ENCODE measurements at places on chromosomes 4 and X.

DNA sequence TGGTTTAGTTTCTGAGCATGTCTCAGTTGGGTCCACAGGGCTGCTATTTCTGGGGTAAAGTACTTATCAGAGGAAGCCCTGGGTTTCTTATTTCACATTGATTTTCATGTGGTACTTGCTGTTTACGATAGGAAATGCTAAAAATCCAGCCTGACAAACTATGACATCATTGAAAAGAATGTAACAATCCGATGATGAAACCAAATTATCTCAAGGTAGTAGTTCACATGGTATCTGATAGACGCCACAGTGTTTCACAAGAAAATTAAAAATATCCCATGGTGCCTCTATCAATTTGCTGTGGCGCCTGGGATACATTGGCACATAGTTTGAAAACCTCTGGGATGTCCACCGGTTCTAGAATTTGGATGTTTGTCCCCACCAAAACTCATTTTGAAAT, 418.9 kb upstream of the RPS6KA3 start:
- DNase-seq, result no peak

DNA sequence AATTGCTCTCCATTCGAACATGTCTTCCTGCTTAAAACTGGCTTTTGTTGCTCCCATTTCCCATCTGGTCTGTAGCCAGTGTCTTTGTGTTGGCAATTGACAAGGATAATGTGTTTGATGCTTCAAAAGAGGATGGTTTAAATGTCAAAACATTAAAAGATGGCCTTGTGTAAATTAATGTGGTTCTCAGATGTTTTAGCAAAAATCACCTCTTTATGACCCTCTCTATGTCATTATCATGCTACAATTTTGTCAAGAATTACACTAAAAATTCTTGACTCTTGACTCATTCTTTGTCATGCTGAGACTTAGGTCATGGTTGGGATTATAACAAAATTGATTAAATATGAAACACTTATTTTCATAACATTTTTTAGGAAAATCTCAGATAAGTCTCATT, 47.4 kb downstream of the TMEM131L start:
- peak; percentile 49 for DNase-seq

DNA sequence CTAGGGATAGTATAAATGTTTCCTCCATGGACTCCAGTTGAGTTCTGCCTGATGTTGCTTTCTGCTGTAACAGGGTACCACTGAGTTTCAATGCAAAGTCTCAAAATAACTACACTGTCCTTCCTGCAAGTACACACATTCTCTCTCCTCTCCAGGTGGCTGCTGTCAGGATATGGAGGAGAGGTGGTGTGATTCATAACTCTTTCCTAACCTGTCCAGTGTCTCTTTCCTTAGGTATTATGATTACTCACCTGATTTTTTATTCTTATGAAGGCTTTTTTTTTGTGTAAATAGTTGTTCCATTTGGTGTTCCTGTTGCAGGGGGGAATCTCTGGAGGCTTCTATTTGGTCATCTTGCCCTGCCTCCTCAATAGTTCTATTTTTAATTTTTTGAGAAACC, 39.8 kb upstream of the POF1B start:
- DNase-seq, result no peak

- DNase-seq, result peak; percentile 69
Observed at GRCh38 chr4:98720871-98721480, 62.6 kb upstream of the TSPAN5 start.

DNA sequence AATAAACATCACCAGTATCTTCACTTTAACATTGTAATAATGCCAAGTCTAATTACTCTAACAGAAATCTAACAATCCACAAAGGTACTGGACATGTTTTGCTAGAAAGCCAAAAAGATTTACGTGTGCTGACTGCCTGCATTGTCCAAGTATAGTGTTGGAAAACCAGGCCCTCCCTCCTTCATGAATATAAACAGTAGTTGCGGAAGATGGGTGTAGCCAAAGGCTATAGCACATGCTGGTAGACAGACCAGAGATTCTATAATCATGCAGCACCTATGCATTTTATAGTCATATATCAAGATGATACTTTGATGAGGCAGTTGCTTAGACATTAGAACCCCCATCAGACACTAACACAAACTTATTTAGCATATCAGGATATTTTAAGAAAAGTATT, 22.6 kb downstream of the ZNF280C start:
- no peak for DNase-seq

DNA sequence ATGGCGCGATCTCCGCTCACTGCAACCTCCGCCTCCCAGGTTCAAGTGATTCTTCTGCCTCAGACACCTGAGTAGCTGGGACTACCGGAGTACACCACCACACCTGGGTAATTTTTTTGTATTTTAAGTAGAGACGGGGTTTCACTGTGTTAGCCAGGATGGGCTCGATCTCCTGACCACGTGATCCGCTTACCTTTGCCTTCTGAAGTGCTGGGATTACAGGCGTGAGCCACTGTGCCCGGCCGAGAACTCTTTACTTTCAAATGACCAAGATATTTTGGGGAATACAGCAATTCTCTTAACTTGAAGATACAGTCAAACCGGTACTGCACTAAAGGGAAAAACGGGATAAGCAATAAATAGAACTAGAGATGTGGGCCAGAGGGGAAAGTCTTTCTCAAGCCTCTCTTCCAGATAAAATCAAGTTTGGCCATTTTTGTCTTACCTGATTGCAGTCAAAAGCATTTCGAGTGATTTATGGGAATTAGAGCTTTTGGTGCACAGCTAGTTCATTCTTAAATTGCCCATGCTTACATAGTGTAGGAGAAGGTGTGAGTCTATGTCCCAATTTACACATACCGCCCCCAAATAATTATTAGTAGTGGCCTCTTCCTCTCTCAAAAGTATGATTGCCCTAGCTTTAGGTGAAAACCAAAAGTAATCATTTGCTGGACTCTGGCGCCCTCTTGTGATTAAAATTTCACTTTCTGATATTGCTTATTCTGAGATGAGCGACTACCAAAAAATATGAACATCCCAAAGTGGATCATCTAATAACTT, 53.2 kb upstream of the ABCG2 start:
- DNase-seq, result peak; percentile 37

GRCh38 chrX:153349952-153350351, 16.0 kb downstream of the ZNF275 start:
- no peak for DNase-seq

- no peak for DNase-seq
Observed at GRCh38 chr4:75654905-75655304, 18.3 kb downstream of the G3BP2 start.

- no peak for DNase-seq
Observed at GRCh38 chr4:151045907-151046306, 30.8 kb upstream of the LRBA start.

GRCh38 chrX:39017077-39017476, 215.8 kb downstream of the MID1IP1 start:
- no peak for DNase-seq

GRCh38 chrX:103148075-103148474, 55.1 kb upstream of the NXF3 start:
- no peak for DNase-seq

DNA sequence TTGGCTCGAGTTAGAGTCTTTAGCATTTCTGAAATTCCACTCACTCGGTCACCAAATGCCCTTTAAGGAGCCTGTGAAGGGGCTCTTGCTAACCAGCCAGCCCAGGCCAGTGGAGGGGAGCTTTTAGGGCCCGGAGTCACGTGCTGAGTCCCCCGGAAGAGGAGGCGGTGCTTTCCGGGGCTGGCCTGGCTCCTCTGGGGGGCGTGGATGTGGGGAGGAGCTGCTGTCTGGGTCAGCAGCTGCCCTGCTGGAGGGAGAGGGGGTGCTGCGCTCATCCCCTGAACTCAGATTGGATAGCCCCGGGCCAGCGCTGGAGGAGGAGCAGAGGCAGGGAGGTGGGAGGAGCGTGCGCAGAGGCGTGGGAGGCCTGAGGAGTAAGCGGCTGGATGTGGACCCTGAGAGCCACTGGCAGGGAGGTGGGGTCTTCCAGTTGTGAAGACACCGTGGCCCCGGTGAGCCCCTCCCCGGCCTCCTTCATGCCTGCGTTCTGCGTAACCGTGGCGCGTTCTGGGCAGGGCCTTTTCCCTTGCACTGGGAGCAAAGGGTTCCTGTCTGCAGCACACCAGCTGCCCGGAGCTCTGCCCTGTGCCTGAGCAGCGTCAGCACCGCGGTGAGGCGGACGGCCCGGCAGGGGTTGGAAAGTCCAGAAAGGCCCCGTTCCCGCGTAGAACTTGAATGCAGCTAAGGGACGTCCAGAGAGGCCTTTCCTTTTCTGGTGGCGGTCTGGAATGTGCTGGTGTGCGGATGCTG, 19.7 kb downstream of the MAEA start:
- peak; percentile 84 for DNase-seq

GRCh38 chr4:140168474-140168873, 14.5 kb upstream of the MAML3 start:
- no peak for DNase-seq

DNA sequence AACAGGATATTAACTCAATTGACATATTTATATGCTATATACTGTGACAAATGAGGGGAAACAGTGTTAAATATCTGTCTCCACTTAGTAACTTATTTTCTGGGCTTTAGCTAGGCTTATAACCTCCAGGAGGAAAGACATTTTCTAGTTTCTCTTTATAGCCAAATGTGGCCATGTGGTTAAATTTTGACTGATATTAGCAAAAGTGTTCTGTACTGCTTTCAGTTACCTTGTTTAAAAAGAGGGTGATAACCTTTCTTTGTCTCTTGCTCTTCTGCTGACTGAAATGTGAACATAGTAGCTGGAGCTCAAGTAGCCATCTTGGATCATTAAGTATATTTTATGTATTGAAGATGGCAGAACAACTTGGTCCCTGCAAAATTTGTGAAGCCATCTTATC, 253.7 kb downstream of the PDHA2 start:
- no peak for DNase-seq

DNA sequence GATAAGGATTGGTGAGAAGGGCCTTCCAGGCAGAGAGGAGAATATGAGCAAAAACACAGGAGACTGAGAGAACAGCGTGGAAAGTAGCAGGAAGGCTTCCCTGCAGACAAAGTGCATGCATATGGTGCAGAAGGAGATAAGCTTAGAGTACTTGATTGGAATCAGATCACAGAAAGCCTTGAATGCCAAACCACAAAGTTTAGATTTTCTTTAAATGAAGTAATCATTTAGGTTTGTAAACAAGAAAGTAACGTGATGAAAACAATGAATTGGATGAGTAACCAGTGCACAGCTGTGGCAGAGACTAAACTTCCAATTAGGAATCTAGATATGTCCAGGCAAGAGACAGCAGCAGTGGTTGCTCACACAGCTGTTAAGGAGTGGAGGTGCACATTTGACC, 83.8 kb upstream of the C1QTNF7 start:
- peak; percentile 87 for DNase-seq

DNA sequence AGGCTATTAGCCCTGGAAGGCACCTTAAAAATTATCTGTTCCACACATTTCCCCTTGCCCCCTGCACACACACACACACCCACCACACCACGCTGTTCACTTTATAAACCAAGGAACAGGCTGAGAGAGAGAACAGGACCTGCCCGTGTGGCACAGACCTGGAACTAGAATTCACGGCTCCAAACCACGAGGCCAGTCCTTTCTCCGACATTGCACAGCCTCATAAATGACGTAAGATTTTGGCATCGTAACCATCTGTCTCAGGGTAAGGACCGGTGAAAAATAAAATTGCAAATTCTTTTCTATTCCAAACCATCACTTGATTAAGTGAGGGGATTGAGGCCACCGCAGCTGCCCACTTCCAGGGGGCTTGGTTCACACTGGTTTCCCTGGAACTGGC, 330.3 kb downstream of the BCOR start:
- no peak for DNase-seq

DNA sequence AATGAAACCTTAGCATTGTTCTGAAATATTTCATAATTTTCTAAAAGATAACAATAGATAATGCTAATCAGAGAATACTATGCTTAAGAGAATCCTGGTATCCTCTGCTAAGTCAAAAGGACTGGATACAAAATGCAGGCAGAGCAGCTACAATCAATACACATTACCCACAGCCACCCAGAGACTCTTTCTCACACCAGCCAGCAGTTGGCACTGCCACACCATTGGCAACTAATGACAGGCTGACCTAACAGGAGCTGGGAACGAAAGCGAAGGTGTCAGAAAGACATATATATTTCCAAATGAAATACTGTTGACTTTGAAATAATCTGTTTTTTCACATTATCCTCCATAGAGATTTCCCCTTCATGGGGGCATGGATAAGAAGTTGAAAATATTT, 122.6 kb upstream of the PLAC1 start:
- DNase-seq, result no peak

DNA sequence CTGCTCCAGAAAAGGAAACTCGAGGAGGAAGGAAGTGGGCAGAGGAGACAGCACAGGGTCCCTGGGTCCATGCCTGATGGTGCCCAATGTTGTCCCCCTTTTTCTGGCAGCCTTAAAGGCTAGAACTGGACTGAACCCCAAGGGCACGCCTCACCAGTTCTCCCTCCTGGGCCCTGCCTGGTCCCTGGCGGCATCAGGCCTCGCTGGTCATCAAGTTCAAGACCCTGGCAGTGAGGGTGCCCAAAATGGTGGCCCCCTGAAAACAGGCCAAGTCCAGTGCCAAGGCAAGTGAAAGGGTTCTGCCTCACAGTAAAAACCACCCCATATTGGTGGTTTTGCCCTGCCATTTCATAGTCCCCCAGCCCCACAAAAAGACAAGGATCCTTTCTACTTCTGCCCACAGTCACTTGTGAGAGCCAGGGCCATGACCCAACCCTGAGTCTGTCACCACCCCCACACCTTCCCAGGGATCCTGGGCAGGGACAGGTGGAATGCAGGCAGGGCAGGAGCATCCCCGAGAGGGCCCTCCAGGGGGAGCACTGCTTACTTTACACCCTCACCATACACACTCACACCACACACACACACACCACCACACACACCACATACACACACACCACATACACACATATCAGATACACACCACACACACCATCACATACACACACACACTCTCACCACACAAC, 107.6 kb downstream of the DCTD start:
- DNase-seq, result no peak

GRCh38 chr4:79578606-79579005, 170.6 kb upstream of the GK2 start:
- peak; percentile 4 for DNase-seq

DNA sequence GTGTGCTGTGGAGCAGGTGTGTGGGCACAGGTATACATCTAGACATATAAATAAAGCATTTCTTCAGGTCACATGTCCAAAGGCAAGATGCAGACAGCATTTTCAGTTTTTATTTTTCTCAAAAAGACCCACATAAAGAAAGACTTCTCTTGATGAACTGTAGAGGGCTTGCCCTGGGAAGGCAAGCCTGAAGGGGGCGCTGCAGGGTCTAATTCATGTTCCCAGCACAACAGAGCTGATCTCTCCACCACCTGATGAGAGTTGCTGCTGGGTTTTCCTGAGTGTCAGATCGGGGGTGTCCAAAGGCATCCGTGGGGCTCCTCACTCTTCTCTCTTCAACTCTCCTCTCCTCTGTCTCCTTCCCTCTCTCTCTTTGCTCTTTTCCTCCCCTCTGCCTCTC, 26.6 kb downstream of the ADRA2C start:
- DNase-seq, result no peak

GRCh38 chr4:2397596-2398379, 20.7 kb downstream of the ZFYVE28 start:
- DNase-seq, result no peak

- peak; percentile 17 for DNase-seq
Observed at GRCh38 chr4:6644792-6645530, 4.5 kb downstream of the MRFAP1 start.
